ENCODE measurements at places on chromosomes 2 and 18. TPM values are rescaled to one million over a fixed set of nuclear protein-coding genes. Genes with fewer than 3 reads are reported as not detected.

Gene MC5R
- not detected for total RNA-seq

Gene HNMT
- total RNA-seq = 0.33 TPM

Gene NR4A2
- 0.25 TPM for total RNA-seq

Gene CNGA3
- total RNA-seq = not detected

Gene CNTNAP5
- total RNA-seq = not detected

Gene DPYSL5
- total RNA-seq = 0.16 TPM

Data from mesangial cell (primary cell).